ENCODE measurements at places on chromosomes 4 and X. TPM values are rescaled to one million over a fixed set of nuclear protein-coding genes. Genes with fewer than 3 reads are reported as not detected.

CT45A10 gene
- total RNA-seq: not detected

DNA sequence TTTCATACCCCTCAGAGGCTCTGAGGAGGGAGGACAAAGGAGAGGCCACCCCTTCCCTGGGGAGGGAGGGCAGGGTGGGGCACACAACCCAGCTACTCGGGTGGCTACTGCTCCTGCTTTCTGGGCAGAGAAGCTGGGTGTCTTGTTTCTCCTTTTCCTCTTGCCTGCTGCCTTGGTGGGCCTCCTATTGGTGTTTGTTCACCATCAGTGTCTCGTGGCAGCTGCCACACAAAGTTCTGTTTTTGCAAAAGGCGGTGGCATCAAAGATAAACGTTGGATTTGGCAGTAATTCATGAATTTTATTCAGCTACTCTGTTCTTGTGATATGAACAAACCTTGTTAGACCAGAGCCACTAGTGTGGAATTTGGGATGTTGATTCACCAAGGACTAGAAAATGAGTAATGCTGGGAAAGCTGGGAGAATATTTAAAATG lies 153.0 kb upstream of the SCML1 start:
- DNase-seq: peak; percentile 69

PRKG2 gene
- total RNA-seq: 4.6 TPM

- DNase-seq: peak; percentile 47
Measured at GRCh38 chr4:5460106-5460801, 248.1 kb downstream of the EVC2 start.

DNA sequence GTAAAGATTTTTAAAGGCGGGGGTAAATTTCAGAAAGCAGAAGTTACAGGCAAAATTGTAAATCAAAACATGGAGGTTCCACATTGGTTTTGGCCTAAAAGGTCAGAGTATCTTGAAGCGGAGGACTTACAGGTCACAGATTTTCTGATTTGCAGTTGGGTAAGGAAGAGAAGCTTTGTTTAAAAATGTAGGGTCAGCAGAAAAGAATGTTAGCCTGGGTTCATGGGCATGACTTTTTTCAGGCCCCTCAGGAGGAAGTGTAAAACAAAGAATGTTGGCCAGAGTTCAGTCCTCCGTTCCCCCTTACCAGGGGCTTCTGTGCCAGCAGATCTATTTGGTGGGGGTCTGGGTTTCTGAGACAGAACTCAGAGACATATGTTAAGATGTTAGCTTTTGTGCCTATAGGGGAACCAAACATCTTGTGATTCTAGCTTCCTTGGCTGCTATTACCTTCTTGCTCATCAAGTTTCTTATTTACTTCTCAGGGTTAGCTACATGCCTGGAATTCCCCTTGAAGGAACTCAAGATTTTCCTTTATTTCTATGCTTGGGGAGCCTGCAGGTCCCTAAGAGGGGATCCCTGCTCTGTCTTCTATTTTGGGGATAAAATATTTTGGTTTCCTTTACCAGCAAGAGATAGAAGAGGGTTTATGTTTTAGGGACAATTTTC lies 160.3 kb downstream of the ANK2 start:
- no peak for DNase-seq

PPARGC1A gene
- total RNA-seq: not detected

MAPK10 gene
- 0.89 TPM for total RNA-seq

All from GM23248 (cell line).